ENCODE measurements at places on chromosomes 6 and 20.

DNA sequence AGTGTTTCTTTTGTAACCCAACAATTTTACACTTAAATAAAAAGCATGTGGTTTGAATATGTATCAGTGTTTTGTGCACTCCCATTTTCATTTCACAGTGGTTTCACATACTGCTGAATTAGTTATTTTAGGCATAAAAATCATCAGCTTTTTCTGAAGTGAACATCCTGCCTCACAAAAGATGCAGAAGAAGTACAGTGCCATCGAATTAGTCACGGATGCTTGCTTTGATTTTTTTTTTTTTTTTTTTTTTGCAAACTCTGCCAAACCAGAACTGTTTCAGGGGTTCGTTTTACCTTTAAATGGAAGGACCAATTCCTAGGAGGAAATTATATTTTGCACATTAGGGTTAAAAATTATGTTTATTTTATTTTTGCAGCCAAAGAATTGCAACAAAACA lies 158.6 kb downstream of the RPS12 start:
- no peak for DNase-seq

GRCh38 chr6:122799916-122800686 lies 11.0 kb downstream of the SMPDL3A start:
- DNase-seq: no peak

DNA sequence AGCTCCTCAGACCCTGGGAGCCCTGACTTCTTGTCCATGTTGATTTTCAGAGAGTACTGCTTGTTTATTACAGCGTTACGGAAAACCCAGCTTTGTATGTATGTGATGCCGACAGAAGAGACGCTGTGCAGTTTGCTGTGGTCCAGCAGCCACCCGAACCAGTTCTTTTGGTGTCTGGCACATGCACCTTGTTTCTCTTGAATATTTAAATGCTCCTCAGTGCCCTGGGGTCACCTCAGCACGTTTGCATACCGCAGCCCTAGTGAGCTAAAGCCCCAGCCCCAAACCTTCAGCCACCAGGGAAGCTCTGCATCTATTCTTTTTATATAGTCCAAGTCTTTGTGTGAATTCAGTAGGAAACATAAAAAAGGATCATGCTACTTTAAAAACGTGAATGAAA lies 39.9 kb downstream of the AFDN start:
- DNase-seq: no peak

DNA sequence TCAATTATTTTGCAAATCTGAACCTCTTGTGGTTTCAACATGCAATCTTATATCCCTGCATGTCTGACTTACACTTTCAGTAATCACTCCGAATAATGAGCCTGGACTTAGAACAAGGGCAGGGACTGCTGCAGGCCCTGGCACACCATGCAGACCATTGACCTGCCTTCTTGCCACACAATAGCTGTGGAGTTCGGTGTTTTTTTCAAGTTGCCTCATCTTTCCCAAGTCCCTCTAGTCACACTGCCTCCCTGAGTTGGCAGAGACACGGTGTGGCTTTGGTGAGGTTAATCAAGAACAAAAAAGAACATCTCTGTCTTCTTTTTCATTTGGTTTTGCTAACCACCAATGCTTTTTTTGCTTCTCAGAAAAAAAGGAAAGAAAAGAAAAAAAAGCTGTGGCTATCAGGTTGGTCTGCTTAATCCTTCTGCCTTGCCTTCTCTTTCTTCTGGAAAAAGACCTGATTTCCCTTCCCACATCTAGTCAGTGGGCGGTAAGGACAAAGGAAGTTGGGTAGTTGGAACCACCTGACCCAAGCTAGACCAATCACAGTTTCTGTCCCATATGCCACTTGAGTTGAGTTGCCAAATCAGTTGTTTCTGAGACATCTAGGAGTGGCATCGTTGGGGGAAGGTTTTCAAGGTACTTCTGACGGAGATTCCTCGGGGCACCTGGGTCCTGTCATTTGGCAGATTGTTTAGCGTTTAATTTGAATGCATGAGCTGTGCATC lies 55.9 kb upstream of the TASP1 start:
- no peak for DNase-seq

- DNase-seq: no peak
These were observed 4.6 kb downstream of the SLC17A2 start for GRCh38 chr6:25925876-25926275.

DNA sequence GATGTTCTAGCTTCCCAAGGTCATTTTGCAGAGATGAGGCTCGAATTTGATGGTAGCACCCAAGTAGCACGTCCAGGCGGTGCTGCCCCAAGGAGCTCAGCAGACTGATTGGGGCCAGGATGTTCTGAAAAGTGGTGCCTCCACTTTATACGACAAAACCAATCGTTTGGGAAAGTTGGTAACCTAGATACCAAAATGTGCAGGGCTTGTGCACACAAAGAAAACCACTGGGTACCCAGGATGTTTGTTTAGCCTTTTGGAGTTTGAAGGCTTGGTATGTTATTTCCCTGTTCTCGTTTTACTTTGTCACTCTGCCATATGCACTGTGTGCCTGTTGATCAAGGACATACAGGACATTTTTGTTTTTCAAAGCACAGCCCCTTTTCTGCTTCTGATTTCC lies 40.7 kb upstream of the PBOV1 start:
- no peak for DNase-seq

DNA sequence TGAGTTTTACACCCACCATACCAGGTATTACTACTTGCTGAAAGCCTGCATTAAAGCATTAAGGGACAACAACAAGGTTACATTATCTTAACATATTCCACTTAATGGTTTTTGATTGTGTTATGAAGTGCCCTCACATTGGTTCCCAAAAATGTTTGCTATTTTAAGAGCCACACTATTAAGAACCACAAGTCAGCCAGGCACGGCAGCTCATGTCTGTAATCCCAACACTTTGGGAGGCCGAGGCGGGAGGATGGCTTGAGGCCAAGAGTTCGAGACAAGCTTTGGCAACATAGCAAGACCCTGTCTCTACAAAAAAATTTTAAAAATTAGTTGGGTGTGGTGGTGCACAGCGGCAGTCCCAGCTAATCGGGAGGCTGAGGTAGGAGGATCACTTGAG lies 28.2 kb downstream of the ATXN1 start:
- no peak for DNase-seq

DNA sequence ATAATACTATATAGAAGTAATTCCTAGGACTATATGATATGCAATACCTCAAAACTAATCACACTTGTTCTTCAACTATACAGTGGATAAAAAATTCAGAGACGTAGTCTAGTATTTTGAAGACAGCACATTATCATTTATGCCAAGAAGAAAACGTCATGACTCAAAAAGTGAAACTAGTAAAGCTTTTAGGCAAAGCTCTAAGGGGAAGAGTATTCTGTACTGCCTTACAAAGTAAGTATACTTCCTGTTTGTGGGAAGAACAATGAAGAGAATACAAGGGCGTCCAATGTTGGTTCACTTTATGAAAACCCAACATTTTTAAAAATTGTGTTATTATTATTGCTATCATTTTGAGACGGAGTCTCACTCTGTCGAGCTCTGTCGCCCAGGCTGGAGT lies 27.9 kb downstream of the LOC128125822 start:
- DNase-seq: no peak

- no peak for DNase-seq
These were observed 295.0 kb upstream of the PRDM1 start for GRCh38 chr6:105791179-105791578.

DNA sequence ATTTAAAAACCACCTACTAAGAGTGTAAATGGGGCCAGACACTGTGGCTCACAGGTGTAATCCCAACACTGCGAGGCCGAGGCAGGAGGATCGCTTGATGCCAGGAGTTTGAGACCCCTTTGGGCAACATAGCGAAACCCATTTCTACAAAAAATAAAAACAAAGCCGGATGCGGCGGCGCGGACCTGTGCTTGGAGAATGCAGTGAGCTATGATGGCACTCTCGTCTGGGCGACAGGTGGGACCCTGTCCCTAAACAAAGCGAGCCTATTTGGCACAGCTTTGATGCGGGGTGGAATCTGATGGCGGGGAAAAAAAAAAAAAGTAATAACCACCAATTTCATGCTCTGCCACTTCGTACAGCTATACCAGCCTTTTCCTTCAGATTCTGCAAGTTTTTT lies 1.1 kb downstream of the TCP1 start:
- DNase-seq: no peak

DNA sequence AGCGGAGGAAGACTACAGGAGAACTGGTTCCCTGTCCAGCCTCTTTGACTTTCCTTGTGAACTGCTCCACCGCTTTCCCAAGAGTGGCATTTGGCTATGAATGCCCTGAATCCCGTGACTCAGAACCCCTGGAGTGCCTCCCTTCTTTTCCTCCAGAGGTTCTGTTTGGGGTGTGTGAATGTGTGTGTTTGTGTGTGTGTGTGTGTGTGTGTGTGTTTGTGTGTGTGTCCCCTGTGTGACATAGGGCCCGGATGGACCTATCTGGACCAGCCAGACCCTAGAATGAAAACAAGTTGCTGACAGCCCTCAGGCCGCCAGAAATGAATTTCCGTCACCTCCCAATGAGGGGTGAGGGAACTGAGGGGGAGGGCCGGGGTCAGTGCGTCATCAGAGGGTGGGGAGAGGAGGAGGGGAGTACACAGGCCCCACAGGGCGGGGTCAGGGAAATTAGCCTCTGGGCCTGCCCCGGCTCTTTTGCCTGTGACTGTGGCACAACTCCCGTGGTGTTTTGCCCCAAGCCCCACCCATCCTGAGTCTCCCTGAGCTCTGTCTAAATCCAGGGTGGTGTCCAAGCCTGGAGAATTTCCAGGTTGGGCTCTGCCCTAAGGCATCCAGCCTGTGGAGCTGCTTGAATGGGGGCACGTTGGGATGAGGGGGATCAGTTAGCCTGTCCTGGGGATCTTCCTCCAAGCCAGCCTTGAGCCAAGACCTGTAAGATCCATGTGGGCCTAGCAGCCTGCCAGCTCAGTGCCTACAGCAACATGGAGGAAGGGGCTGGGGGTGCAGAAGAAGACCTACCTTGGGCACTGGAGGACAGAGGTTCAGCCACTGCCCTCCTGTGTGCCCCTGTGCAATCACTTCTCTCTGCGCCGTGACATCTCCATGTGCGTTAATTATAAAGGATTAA lies 15.2 kb upstream of the MRPS18A start:
- DNase-seq: no peak

- no peak for DNase-seq
These were observed 239.6 kb upstream of the PLCB4 start for GRCh38 chr20:8829256-8829655.

GRCh38 chr6:31143148-31143547 lies 4.3 kb upstream of the PSORS1C2 start:
- DNase-seq: no peak

- DNase-seq: no peak
These were observed 92.6 kb downstream of the RNGTT start for GRCh38 chr6:88870717-88871330.

DNA sequence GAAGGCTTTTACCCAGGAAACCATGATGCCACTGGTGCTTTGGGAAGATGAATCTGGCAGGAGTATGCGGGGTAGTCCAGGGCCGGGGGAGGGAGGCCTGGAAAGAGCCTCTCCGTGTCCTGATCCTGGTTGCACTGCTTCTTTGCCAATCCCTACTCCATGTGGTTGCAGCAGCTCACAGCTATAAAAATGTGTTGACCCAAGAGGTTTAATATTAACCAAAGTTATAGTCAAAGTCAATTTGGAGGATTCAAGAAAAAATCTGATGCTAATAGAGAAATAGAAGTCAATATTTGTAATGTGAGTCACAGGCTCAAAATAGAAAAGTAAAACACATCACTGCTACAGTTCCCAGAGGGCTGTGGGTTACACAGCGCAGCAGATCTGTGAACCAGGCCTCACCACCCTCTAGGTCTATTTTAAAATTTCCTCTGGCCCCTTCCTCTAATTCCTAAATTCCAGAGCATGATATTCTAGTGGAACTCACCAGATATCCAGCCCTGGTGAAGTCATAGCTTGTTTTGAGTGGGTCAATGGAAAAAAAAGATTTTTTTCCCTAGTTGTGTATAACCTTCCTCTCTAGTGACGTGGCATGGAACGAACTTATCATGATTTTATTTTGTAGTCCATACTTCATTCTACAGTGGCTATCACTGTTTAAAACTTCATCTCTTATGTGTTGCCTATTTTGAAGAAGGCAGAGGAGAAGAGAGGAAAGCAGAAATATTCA lies 63.2 kb upstream of the BMP2 start:
- DNase-seq: no peak

- peak; percentile 24 for DNase-seq
These were observed 7.1 kb upstream of the ZNF318 start for GRCh38 chr6:43376551-43376981.

DNA sequence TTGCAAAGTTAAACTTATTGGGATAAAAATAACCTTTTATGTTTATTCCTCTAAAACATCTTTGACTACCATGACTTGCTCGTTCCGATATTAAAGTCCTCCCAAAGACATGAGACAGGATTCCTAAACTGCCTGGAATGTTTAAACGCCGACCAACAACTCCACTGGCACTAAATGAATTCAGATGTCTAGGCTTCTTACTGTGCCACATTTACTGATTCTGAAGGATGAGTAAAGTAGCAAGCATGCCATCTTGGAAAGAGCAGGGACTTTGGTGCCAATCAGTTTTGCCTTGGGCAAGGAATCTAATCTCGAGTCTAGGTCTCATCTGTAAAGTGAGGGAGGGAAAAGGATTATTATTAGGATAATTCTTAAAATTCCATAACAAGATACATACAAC lies 25.3 kb downstream of the MBOAT1 start:
- no peak for DNase-seq

- no peak for DNase-seq
These were observed 195.5 kb downstream of the SIM1 start for GRCh38 chr6:100269189-100269588.

GRCh38 chr20:3313683-3314065 lies 74.7 kb upstream of the SLC4A11 start:
- DNase-seq: no peak

- DNase-seq: no peak
These were observed 61.6 kb downstream of the TTI1 start for GRCh38 chr20:37971561-37972127.

DNA sequence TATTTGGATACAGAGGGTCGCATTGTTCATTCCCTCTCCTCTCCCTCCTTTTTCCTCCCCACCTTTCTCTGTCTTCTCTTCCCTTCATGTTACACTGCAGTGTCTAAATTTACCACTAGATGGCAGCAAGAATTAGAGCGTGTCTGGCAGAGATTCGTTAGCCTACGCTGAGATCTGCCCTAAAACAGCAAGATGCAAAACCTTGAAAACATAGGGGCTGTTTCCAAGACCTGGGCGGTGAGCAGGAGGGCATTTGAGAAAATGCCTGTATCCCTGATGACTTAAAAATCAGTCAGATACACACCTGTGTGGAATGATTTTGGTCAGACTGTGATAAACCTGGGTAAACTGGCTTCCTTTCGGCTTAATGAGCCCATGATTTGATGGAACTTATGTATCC lies 101.5 kb upstream of the ISM1 start:
- no peak for DNase-seq

DNA sequence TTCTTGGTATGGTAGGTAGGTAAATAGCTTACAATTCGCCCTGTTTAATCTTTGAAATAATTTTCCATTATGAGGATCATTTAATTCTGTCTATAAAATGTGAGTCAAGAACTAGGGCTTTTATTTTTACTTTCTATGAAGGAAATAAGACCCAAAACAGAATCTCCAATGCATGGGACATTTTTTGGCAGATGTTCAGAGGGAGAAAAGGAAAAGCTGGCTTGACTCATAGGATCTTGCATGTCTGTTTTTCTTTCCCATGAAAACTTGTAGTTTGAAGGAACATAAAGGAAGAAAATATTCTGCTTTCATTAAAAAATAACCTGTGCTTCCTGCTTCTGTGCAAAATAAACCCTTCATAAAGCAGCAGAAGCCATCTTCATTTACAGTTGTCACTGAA lies 143.1 kb upstream of the INSM1 start:
- no peak for DNase-seq
